GM20000 (cell line): ENCODE measurements at places on chromosomes 11 and 22.

DNA sequence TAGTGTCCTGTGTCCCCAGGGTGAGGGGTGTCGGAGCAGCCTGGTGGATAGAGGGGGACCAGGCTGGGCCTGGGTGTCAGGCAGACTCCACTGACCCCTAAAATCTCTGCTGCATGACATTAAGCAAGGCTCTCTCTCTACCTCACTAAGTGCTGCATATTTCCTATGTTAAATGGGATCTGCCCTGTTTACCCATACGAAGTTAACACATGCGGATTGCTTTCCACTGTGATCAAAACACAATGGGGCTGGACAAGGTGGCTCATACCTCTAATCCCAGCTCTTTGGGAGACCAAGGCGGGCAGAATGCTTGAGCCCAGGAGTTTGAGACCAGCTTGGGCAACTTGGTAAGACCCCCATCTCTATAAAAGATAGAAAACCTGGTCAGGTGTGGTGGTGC lies 426.2 kb downstream of the MIAT start:
- no peak for DNase-seq

- DNase-seq: peak; percentile 61
Observed at GRCh38 chr22:22855617-22856308, 31.9 kb upstream of the IGLL5 start.

DNA sequence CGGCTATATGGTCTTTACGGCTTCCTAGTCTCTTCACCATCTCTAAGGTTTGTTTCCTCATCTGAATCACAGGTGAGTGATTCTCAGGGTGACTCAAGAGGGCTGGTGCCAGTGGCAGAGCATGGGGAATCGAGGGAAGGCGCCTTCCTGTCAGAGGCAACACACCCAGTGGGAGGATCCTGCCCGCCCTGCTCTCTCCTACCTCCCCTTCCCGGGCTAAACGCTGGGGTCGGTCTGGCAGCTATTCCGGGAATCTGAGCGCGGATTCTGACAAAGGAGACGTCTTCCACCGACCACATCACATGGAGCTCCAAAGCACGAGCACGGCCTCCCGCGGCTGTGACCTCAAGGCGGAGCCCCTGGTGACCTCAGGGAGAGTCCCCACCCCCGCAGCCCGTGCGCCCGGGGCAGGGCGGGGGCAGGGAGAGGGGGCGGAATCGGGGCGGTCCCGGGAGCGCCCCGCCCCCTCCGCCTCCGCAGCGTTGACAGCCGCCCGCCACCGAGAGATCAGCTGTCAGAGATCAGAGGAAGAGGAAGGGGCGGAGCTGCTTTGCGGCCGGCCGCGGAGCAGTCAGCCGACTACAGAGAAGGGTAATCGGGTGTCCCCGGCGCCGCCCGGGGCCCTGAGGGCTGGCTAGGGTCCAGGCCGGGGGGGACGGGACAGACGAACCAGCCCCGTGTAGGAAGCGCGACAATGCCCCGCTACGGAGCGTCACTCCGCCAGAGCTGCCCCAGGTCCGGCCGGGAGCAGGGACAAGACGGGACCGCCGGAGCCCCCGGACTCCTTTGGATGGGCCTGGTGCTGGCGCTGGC lies at the start of gene SMPD1:
Gene SMPD1 (plus strand): TSS at position 570 of the 813 bp plus-strand sequence. CDS start 125 bp downstream, at position 695.
- DNase-seq: peak; percentile 97

GRCh38 chr11:17548444-17548843 lies 1.4 kb downstream of the OTOG start:
- DNase-seq: no peak

DNA sequence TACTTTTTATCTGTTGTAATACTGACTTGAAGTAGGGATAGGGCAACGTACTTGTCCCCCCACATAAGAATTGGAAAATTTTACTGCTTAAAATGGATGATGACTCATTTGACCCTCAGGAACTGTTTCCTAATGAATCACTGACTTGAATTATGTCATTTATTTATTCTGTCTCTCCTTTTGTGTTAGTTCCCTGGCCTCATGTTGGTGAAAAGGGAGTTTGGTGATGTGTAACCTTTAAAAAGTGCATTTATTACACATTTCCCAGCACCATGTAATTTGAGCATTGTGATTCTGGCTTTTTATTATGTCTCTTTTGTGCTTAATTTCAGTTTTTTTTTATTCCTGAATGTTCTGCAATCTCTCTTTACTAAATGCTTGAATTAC lies 20.3 kb upstream of the PGM2L1 start:
- DNase-seq: no peak

- DNase-seq: no peak
Observed at GRCh38 chr11:77037057-77037456, 2.9 kb downstream of the B3GNT6 start.

- DNase-seq: peak; percentile 55
Observed at GRCh38 chr22:45006964-45007390, 2.8 kb downstream of the PHF21B start.

DNA sequence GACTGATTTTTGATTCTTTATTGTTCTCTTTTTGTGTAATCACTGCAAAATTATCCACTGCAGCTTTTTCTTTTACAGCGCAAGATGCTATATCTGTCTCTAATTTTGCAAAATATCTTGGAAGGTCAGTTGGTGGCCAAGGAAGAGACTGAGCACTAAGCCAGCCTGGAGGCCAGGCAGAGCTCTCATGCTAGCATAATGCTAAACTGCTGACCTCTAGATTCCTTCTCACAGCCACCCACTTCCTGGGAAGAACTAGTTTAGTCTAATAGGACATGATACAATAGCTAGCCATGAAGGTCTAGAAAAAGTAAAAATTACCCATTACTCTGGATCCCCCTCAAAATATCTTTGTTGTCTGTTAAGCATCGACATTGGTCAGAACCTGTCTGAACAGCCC lies 227.2 kb upstream of the ARHGAP20 start:
- no peak for DNase-seq

- DNase-seq: no peak
Observed at GRCh38 chr11:72338741-72339140, 94.8 kb upstream of the PHOX2A start.
